ENCODE measurements at places on chromosomes 2 and 18. TPM values are rescaled to one million over a fixed set of nuclear protein-coding genes. Genes with fewer than 3 reads are reported as not detected.

- peak; percentile 79 for DNase-seq
These were observed 27.6 kb downstream of the CELF4 start for GRCh38 chr18:37537868-37538525.

Gene EHBP1
- total RNA-seq, result 33.0 TPM

- no peak for DNase-seq
These were observed 118.6 kb downstream of the ANKRD44 start for GRCh38 chr2:197191940-197192322.

DNA sequence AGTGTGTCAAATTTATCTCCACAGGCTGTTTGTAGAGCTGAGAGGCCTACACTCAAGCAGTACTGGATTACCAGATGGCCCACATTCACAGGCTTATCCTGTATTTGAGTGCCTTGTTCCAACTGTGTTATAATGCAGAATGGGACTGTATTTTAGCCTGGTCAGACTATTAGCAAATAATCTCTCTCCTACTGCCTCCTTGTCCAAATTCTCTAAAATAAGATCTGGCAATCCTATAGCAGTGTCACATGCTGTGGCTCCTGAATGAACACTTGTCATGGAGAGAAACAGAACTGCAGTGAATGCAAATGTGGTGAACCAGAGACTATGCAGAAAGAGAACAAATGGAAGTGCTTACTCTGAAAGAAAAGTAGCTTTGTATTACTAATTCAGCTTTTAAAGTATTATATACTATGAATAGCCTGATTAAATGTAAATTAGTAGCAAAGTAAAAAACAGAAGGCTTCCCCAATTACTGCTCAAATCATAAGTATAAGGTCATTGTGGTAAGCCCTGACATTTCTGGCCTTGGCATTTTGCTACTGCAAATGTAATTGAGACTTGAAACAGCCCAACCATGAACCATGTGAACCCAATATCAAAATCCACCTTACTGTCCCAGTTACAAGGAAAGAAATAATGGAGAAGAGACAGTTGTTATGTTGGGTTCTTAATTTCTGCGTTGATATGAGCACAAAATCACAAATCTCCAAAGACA lies 80.0 kb downstream of the MAP4K3 start:
- DNase-seq, result no peak

- peak; percentile 65 for DNase-seq
These were observed 319.8 kb downstream of the RND3 start for GRCh38 chr2:150167711-150168110.

GRCh38 chr2:201357221-201357620 lies at the start of gene FLACC1:
FLACC1 (minus strand) TSS chr2:201357345; CDS start chr2:201351404, 5,941 bp downstream.
- DNase-seq, result peak; percentile 40

GRCh38 chr2:168220965-168221819 lies 26.2 kb downstream of the STK39 start:
- DNase-seq, result peak; percentile 91

Gene MOGAT1
- total RNA-seq, result not detected

GRCh38 chr18:21598726-21599584 lies 1.5 kb downstream of the ESCO1 start:
- no peak for DNase-seq

Data from dermis blood vessel endothelial cell (primary cell).